ENCODE measurements at places on chromosomes 3 and 15. TPM values are rescaled to one million over a fixed set of nuclear protein-coding genes. Genes with fewer than 3 reads are reported as not detected.

Gene SHC4
- 0.58 TPM for total RNA-seq

DNA sequence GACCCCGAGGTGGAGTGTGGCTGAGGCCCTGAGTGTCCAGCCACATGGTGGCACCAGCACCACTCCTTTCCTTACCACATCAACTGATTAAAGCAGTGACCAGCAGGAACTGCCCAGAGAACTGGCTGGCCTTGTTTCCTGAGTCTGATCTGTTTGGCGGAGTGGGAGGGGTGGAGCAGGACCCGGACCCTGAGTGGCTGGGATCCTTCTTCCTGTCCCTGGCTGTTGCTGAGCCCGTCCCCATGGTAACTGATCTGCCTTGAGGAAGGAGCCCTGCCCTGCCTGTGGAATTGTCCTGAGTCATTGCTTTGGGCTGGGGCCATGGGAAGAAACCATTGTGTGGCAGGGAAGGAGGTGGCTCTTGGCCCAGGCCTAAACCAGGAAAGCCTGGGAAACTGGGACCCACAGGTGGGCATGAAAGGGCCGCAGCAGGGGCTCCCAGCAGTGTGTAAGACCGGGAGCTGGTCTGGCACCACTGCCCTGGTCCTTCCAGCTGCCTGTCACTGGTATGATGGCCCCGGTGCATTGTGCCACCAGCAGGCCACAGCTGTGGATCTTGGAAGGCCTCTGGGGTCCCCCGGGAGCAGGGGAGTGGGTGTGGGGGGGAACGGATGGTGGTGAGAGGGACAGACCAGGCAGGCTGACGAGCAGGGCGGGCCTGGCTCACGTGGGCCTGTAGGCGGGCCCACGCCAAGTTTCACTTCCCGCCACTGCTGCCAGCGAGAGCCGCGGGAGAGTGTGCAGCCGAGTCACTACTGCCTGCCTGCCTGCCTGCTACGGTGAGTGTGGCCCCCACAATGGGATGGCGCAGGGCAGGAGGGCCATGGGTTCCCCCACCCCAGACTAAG is 19.2 kb downstream of the ATRIP start:
- H3K27ac ChIP-seq = peak overlapping the region; percentile 98
- no peaks in the 10 kb centered on the region for H3K27me3 ChIP-seq
- peaks cover 19% of the 10 kb centered on the region for H3K4me1 ChIP-seq
- H3K36me3 ChIP-seq = peaks cover 17% of the 10 kb centered on the region
- peak overlapping the region; percentile 49 for H3K4me3 ChIP-seq

DNA sequence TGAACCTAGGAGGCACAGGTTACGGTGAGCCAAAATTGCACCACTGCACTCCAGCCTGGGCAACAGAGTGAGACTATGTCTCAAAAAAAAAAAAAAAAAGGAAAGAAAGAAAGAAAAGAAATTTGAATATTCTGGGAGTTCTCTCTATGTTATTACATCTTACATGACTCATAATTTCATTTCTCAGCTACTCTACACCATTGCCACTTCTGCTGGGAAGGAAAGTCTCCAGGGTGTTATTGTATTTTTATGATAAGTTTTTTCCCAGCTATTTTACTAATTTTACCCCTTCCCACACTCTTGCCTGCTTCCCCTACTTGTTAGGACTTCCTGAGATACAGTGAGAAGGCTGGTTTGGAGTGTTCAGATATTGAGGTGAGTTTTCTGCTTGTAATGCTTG is 69.7 kb upstream of the UMPS start:
- DNase-seq = no peak
- no peaks in the 10 kb centered on the region for H3K27me3 ChIP-seq
- peaks cover 24% of the 10 kb centered on the region for H3K36me3 ChIP-seq

DNA sequence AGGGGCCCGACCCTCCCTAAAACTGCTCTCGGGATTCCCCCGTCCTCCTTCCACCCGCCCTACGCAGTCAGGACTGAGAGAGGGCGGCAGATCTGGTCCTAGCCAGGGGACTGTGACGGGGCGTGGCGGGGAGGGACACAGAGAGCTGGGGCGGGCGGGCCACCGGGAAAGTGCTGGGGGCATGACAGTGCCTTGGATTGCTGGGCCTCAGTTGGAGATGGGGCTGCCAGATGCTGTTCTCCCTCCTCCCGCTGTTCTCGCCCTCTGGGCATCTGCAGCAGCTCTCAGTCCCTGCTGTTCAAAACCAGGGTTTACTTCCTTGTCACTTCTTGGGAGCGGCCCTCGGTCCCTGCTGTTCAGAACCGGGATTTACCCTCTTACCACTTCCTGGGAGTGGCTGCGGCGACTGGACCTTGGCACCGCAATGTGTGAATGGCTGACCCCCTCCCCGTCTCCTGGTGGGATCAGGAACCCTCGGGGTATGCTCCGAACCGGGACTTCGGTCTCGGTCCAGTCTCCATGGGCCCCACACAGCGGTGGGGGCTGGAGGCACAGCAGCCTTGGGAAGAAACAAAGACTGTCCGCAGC is 1.8 kb upstream of the RPP25 start:
- H3K4me1 ChIP-seq = peaks cover 26% of the 10 kb centered on the region
- peaks cover 87% of the 10 kb centered on the region for H3K27me3 ChIP-seq
- no peak for DNase-seq
- no peaks in the 10 kb centered on the region for H3K36me3 ChIP-seq

Gene CYP8B1
- total RNA-seq = not detected

DNA sequence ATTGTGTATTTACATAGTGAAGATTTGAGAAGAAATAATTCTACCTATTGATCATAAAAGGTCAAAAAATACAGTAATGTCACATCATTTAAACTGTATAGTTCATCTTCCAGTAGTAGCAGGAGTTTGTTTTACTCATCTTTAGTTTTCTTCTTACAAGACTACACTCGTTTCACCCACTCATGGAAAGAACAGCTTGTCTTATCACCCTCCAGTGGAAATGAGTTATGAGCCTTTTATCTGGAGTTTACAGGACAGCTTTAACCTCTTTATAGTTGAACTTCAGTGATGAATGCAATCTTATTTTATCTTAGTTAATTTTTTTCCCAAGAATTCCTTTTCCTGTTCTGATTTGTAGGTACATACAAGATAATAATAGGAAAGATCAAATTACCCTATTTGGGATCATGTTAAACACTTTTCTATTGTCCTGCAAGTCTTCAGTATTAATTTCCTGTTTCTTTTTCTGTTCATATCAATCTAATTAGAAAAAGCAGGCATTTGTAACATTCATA is 36.8 kb downstream of the RBMS3 start:
- H3K36me3 ChIP-seq = no peaks in the 10 kb centered on the region
- peaks cover 53% of the 10 kb centered on the region for H3K4me1 ChIP-seq
- no peak overlapping the region for H3K27ac ChIP-seq
- no peak for DNase-seq
- no peaks in the 10 kb centered on the region for H3K27me3 ChIP-seq
- no peak overlapping the region for H3K4me3 ChIP-seq

GRCh38 chr3:53134631-53135232 is 4.5 kb upstream of the RFT1 start:
- no peak overlapping the region for H3K27ac ChIP-seq
- peaks cover 16% of the 10 kb centered on the region for H3K4me1 ChIP-seq
- H3K36me3 ChIP-seq = no peaks in the 10 kb centered on the region
- no peaks in the 10 kb centered on the region for H3K27me3 ChIP-seq

DNA sequence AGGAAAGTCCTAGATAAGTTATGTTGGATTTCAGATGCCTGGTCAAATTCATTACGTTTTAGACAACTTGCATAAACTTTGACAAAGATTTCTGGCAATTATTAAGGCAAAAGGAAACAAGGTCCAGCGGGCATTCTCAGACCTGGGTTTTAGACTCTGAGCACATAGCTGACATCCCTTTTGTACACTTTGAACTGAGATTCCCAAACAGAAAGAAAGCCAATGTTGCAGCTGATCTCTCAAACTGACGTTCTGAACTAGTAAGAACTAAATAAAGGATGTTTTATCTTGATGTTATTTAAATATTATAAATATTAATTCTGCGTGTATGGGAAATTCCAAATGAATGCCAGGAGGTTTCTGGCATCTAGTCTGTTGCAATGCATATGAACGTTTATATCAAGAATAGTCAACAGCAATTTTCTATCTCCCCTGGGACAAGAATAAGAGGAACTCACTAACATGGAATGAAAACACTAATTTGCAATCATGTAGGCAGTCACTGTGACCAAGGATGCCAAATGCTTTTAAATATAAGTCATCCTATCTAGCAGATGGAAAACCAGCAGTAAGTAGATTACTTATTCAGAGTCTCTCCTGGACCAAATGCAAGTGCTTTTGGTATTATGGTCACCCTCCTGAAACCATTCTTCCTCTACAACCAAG is 202.1 kb downstream of the GREM1 start:
- DNase-seq = no peak
- no peak overlapping the region for H3K27ac ChIP-seq
- no peaks in the 10 kb centered on the region for H3K36me3 ChIP-seq
- no peaks in the 10 kb centered on the region for H3K4me1 ChIP-seq
- H3K27me3 ChIP-seq = no peaks in the 10 kb centered on the region

DNA sequence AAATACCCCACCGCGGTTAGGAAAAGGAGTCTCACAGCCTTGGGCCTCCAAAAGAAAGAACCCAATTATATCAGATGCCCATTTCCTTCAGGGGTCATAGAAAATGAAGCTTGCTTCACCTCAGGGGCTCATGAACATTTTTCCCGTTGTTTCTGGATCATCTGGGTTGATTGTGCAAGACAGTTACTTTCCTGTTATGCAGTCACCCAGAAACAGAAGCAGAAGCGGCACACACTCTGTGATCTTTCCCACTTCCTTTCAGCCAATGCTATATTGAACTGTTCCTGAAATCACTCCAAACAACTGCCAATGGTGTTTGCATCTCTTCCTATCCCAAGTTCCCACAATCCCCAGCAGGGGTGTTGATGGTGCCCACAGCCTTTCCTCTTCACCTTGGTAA is 295.6 kb upstream of the RASGRP1 start:
- no peak for DNase-seq
- no peaks in the 10 kb centered on the region for H3K36me3 ChIP-seq
- H3K27me3 ChIP-seq = peaks cover 4% of the 10 kb centered on the region
- peaks cover 7% of the 10 kb centered on the region for H3K4me1 ChIP-seq
- no peak overlapping the region for H3K4me3 ChIP-seq
